Colonic mucosa (tissue), 4 donors: ENCODE measurements at places on chromosomes 11 and 22. TPM values are rescaled to one million over a fixed set of nuclear protein-coding genes. Genes with fewer than 3 reads are reported as not detected.
A peak's percentile ranks its signal among the peaks of the same experiment; 100 is the strongest.

The C11orf86 gene
- total RNA-seq: 23.0 TPM

The GPHA2 gene
- not detected for total RNA-seq

The TH gene
- total RNA-seq: 0.15 TPM

DNA sequence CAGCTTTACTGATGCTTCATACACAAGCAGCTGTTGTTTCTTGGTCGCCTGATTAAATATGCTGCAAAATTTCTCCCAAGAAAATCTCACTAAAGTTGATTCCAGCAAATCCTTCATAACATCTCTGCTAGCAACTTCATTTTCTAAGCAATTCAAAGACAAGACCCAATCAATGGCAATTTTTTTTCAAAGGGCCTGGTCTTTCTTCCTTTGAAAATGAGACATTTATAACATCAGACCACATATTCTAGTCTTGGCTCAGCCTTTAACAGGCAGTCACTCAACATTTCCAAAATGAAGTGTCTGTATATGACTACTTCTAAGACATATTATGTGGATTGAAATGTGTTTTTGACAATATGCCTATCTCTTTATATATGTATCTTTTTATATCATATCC lies 702.6 kb downstream of the KCNA4 start:
- no peak for DNase-seq
- H3K4me3 ChIP-seq: no peak overlapping the region
- no peaks in the 10 kb centered on the region for H3K36me3 ChIP-seq
- no peaks in the 10 kb centered on the region for H3K27me3 ChIP-seq
- H3K27ac ChIP-seq: no peak overlapping the region

- no peak overlapping the region for H3K4me3 ChIP-seq
- peak overlapping the region; percentile 95 for H3K27ac ChIP-seq
- H3K27me3 ChIP-seq: no peaks in the 10 kb centered on the region
- H3K4me1 ChIP-seq: peaks cover 49% of the 10 kb centered on the region
- DNase-seq: peak; percentile 85
Measured at GRCh38 chr11:77075425-77075905, 8.7 kb downstream of the CAPN5 start.
